ENCODE measurements at places on chromosomes 2 and 18.

DNA sequence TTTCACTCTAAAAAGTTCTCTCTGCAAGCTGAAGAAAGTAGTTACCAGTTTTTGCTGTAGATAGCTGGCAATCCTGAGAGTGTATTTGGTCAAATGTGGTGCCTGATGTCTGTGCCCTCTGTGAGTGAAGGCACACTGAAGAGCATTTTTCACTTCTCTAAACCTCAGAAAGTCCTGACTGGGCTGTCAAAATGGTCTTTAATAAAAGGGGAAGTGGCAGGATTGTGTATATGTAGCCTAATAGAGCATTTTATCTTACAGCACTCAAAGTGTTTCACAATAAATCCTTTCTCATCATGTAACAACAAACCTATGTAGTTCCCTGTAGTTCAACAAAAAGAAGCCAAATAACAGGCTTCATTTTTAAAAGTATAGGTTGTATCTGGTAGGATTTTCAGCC lies 1552.3 kb upstream of the SLC39A10 start:
- peak; percentile 94 for DNase-seq

DNA sequence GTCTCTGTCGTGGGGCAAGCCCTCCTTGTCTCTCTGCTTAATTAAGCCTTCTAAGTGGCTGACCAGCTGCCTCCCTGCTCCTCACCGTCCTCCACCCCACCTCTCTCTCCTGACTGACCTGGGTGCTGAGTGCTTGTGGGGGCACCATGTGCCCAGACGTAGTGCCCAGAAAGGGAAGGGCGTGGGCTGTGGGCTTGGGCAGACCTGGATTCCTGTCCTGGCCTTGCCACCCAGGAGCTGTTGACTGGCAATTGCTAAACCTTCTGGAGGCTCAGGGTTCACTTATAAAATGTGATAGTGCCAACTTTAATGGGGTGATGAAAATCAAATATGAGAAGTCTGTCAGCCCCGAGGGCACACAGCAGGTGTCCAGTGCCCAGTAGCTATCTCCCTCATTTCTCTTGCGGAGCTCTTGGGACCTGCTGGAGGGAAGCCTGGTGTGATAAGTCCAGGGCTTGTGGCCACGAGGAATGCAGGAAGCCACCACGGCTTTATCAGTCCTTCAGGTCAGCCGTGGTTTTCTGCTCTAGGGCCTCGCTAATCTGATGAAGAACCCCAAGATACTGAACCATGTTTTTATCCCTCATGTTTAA lies 22.0 kb upstream of the INHBB start:
- DNase-seq, result no peak

DNA sequence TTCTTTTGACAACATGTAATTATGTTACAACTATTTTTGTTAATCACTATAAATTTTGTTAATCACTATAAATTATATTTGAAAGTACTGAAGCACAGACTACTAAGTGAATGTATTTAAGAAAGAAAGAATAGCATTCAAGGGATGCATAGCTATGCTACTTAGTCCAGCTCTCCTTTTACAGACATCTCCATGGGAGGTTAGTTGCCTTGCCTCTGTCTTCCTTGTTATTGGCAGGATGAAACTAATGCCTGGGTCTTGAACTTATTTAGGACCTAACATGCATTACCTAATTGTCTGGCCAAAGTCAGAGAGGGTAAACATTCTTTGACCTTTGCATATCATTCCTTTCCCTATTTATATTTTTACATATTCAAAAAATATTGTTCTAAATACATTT lies 519.5 kb downstream of the NRXN1 start:
- DNase-seq, result no peak

- DNase-seq, result no peak
Observed at GRCh38 chr18:35736696-35737095, 155.2 kb downstream of the GALNT1 start.

- DNase-seq, result no peak
Observed at GRCh38 chr2:197001921-197002320, 75.4 kb upstream of the PGAP1 start.

- no peak for DNase-seq
Observed at GRCh38 chr2:43387092-43388062, 161.0 kb upstream of the ZFP36L2 start.

DNA sequence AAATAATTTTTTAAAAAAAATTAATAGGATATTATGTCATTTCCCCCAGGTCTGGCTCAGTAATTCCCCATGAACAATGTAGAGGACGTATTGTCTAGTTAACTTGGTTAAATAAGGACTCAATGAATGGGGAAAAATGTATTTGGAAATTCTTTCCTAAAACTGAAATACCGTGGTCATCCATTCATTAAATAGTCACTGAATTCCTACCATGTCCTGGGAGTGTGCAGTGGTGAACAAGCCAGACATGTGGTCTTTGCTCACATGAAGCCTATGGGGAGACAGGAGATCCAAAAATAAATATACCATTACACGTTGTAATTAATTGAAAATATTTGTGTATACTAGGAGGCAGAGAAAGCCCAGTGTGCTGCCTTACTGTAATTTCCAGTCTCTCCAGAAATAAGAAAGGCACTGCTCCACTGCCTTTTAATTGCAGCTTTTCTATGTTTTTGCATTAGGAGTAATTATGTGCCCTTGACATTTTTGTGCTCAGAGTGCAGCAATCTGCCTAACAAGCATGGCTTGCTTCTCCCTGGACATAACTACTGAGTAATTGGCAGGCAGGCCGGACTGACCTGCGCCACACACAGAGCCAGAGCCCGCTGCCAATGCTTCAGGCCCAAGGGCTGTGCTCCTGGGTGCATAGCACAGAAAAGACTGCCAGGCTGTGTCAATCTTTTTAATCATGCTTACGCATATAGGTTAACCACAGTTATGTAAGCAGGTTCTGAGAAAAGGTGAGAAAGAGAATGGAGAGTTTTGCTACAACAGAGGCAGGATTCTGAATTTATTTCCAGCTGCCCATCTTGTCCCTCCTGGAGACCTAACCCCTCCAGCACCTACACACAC lies 22.2 kb upstream of the TTC39C start:
- no peak for DNase-seq

DNA sequence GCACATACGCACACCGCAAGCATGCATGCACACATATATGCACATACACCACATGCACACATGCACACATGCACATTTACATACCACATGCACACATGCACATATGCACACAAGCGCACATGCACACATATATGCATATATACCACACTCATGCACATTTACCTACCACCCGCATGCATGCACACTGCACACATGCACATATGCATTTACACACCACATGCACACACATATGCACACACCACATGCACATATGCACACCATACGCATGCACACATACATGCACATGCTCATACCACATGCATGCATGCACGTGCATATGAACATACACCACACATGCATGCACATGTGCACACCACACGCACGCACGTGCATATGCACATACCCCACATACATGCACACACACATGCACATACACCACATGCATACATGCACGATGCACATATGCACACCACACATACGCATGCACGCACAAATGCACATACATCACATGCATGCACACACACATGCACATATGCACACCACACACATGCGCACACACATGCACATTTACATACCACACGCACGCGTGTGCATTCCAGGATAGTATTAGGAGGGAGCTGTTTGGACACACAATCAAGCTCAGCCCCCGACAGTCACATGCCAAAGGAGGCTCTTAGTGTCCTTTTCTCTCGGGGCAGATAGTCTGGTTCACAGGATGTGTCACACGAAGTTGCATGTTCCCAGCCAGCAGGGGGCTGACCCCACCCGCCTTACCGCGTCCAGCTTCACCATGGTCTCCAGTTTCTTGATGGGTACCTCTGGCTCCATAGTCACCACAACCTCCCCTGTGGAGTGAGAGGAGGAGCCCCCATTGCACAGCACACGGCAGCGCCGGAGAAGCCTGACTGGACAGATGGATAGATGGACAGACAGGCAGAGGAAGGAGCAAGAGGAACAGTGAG lies 5.9 kb downstream of the OTOF start:
- no peak for DNase-seq

GRCh38 chr2:216131175-216131926 lies 22.2 kb downstream of the XRCC5 start:
- DNase-seq, result peak; percentile 20

DNA sequence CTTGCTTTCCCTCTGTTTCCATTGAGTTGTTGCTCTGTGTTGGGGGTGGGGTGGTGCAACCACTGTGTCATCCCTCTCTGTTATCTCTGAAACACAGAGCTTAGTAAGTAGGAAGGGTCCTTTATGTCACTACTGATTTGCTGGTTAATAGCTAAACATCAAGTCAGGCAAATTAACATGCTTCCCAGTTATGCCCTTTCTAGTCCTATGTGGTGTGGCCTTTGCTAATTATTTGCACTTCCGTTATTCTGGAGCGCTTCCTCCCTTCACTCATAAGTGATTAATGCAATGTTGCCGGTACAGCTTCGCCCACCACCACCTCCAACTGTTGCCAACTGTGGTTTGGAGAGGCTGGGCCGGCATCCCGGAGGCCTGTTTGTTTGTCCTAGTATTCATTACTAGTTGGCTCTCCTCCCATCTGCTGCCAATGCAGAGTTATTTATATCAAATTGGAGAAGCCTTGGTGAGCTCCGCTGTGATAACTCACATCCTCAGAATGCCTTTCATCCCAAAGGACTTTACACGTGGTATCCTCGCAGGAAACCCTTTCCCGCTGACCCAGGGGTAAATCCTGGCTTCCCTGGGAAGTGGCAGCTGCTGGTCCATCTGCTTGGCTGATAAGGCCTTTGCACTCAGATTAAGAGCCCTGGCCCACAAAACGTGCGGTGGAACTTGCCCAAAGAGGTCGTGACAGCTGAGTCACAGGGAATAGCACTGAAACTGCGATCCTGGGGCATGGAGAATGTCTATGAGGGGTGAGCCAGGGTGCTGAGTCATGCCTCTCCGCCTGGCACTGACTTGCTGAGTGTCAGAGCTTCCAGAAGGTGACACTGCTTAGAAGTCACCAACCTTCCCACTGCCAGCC lies 72.0 kb upstream of the ZCCHC2 start:
- peak; percentile 97 for DNase-seq

GRCh38 chr2:143841935-143842334 lies 678.0 kb downstream of the ZEB2 start:
- DNase-seq, result no peak

- no peak for DNase-seq
Observed at GRCh38 chr2:69111076-69111475, 98.1 kb downstream of the ANTXR1 start.

GRCh38 chr2:149145314-149146295 lies 107.1 kb downstream of the LYPD6B start:
- DNase-seq, result no peak

GRCh38 chr2:13604951-13605661 lies 888.4 kb downstream of the TRIB2 start:
- no peak for DNase-seq

DNA sequence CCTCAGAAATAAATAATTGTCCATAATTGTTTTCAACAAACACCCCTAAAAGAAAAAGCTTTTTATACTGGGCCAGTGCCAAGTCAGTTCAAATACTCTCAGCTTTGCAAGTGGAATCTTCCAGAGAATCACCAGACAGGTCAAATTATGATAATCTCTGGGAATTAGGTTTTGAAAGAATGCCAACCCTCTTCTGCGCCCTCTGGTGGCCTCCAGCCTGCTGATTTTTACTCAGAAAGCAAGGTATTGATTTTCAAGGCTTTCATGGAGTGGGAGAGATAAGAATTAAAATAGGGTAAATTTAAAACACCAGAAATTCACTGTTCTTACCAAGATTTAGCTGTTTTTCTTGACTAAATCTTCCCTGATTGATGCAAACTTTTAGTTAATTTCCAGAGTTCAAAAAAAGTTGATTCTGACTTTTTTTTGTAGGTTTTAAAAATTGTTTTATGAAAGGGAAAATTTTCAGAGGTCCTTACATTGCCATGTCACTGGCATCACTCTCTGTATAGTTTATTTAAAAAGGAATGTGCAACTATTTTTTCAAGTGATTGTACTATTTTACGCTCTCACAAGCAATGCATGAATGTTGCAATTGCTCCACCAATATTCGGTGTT lies 282.9 kb upstream of the TNP1 start:
- no peak for DNase-seq

- no peak for DNase-seq
Observed at GRCh38 chr18:477565-477964, 22.9 kb downstream of the COLEC12 start.

GRCh38 chr2:214376618-214377285 lies 34.1 kb upstream of the VWC2L start:
- DNase-seq, result no peak

- DNase-seq, result no peak
Observed at GRCh38 chr18:9417073-9417851, 58.1 kb upstream of the RALBP1 start.

- peak; percentile 4 for DNase-seq
Observed at GRCh38 chr2:65722028-65722778, 289.8 kb upstream of the SPRED2 start.

GRCh38 chr2:50355891-50356290 lies 676.0 kb downstream of the NRXN1 start:
- DNase-seq, result no peak

- DNase-seq, result peak; percentile 15
Observed at GRCh38 chr2:11835403-11835802, 89.0 kb downstream of the LPIN1 start.

DNA sequence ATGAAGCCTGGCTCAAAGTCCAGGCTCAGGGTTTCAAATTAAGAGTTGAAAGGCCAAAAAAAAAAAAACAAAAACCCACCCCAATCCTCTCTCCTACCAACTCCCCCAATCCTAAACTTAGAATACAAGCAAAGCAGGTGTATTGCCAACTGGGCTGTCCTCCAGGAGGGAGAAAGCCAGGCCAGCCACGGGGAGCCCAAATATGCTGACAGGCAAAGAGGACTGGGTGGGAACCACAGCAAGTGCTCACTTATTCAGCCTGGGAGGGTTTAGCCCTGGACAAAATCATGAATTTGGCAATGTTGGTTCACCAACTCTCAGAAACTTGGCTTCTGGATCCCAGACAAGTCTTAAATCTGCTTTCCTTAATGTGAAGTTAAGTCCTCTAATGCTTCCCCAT lies 36.5 kb downstream of the GKN2 start:
- no peak for DNase-seq
